Activated CD4-positive, alpha-beta T cell treated with anti-CD3 and anti-CD28 coated beads for 4 hours (primary cell): ENCODE measurements at places on chromosomes 2 and 18.

DNA sequence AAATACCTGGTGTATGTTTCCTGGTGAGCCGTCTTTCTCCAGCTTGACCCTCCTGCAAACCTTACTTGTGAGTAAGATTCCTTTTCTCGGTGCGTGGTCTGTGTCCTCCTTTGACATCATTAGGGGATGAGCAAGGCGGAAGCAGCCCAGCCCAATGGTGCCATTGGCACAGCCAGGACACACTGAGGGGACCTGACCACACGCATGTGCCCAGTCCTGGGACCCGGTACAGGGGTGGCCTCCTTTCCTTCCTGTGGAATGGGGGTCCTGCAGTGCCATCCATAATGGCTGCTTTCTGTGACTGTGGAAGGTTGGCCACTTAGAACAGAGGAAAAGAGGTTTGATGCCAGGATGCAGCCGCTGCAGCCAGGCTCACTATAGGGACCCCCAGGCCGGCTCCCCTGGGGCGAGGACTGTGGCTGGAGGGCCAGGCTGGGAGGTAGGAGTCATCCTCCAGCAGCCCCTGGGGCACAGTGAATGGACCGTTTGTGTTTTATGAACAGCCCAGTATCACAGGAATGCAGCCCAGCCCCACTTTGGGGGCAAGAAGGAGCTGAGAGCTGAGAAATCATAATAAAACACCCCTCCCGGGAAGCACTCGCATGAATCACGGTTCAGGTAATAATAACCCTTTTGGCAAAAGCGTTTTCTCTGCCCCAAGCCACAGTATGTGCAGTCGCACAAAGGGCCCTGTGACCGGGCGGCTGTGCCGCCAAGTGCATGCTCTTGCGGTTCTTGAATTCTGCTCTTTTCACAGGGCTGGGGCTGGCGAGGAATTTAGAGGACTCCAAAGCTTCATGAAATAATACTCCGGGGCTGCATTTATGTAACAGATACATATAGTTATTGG is 73.2 kb downstream of the ASB1 start:
- no peak for DNase-seq

- DNase-seq = no peak
Measured at GRCh38 chr2:107338059-107338458, 452.1 kb upstream of the ST6GAL2 start.

DNA sequence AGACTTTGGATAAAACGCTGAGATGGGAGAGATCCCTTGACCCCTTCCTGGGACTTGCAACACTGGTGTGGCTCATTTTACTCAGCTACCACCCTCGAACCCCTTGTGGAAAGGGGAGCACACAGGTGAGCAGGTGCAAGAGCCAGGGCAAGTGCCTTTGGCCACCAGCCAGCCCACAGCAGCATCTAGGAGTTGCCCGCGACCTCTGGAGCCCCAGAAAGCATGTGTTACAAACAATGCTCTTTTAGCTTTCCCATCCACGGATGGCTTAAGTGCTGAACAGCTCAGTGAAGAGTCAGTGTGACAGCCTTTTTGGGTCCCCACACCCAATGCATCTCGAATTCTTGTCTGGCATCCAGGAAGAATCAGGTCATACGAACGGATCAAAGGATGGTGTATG is 197.8 kb downstream of the MEMO1 start:
- no peak for DNase-seq

- no peak for DNase-seq
Measured at GRCh38 chr18:64714086-64714485, 565.2 kb upstream of the LINC00305 start.

DNA sequence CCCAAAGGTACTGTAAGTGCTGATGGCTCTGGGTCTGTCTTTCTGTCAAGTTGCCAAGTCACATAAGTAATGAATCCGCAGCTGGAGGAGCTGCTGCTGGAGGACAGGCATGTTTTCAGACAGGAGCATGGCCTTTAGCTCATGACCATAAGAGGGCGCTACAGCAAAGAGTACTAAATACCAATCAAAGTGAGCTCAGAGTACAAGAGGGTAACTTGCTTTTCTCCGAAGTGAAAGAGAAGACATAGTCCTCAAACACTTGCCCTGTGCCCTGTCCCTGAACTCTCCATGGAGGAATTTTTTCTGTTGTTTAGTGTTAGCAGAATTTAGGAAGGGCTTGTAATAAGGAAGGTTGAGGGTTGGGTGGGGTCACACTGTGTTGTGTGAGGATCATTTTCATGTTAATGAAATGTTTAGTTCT is 58.0 kb upstream of the EML6 start:
- peak; percentile 20 for DNase-seq

- DNase-seq = peak; percentile 63
Measured at GRCh38 chr2:189412330-189412953, 28.8 kb upstream of the WDR75 start.

DNA sequence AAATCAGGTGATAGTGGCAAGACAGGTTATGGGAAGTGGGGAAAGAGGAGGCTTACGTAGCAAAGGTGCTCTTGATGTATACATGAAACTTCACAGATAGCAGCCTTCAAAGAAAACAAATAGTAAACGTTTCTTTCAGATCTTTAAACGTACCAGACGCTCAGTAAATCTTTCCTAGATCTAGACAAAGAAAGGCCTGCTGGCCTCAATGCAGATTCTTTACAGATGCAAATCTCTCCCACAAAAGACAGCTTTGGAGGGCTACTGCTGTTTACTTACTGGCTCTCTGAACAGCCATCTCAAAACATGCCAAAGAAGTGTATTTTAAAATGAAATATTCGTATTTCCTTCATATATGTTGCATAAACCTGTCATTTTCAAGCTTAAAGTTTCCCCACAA is 1279.9 kb upstream of the NRXN1 start:
- no peak for DNase-seq

- no peak for DNase-seq
Measured at GRCh38 chr18:709771-710170, 2.7 kb downstream of the ENOSF1 start.

DNA sequence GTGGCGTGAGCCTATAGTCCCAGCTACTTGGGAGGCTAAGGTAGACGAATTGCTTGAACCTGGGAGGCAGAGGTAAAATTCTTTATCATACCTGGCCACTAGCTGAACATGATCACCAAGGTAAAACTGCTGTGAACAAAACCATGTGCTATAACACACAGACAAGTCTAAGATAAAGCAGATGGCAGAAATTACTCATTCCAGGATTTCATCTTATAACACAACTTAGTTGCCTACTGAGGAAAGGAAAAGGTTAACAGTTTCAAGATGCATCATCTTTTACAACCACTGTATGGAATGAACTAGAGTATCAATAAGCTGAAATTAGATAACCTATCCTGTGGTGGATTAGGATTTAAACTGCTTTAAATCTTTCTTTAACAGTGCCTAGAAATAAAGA is 8.3 kb downstream of the ARL5A start:
- no peak for DNase-seq

DNA sequence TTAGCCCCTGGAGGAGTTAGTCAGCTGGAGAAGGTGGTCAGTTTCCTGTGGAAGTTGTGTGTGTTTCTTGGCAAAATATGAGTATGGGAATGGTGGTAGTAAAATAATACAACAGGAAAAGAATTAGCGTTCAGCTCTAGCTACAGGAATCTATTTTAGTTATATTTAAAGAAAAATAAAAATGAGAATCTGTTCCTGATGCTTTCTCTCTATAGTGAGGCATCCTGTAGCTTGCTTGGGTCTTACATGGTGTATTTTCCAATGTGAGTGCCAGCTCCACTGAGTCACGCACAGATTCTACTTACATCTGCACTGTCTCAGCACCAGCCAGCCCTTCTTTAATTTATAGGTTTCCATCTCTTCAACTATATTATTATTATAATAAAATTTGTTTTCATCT is 132.2 kb downstream of the BIRC6 start:
- no peak for DNase-seq

DNA sequence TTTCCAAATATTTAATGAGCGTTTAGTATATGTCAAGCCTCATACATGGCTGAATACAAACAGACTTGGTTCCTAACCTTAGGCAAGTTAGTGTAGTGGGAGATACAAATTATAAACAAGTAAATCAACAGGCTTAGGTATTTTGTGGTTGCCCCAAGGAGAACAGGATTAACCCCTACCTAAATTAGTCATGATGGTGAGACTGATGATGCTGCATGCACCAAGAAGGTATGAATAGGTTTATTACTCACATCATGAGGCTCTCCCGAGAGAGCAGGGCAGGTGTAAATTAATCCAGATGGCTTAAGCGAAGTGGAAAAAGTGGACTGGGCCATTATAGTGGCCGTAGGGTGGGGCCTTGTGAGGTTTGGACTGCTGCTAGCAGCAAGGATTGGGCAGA is 118.1 kb upstream of the GCFC2 start:
- no peak for DNase-seq

GRCh38 chr2:114185501-114185900 is 256.9 kb upstream of the DPP10 start:
- DNase-seq = no peak

DNA sequence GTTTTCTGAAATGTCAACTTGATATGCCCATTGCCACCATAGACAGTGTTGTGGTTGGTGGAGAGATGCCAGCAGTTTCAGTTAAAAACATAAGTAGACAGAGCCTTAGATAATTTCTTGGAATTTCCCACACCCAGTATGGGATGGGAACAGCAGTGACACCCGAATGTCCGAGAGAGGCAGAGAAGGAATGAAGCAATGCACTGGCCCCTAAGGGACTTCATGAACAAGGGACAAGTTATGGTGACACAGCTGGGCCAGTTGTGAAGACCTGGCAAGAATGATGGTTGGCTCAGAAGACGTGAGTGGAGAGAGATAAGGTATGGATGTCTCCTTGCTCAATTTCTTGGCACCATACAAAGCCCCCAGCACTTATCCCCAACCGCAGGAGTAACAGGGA is 165.2 kb upstream of the APCDD1 start:
- DNase-seq = no peak

DNA sequence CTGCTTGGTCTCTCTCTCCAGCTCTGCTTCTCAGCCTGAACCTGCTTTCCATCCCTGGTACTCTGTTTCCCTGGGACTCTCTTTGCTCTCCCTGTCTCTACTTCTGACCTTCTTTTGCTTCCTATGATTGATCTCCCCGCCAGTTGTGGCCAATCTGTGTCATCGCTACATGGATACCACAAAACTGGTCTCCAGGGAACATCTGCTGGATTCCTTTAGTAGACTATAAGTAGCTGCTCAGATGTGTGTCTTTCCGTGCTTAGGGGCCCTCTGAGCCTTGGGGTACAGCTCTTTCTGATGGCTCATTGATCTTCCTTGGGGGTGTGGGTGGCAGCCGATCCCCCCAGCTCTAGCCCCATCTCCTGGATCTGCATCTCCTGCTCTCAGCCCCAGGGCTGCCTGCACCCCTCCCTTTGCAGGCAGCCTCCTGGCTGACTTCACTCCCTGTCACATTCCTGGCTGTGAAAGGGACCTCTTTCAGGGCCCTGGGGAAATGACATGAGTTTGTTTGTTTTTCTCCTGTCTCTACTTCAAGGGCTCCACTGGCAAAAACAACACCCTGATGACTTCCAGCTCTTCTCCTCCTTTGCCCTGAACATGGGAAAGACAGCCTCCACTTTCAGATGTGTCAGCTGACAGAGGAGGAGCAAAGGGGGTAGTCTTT is 333.7 kb downstream of the CYP26B1 start:
- DNase-seq = no peak

GRCh38 chr2:215552144-215552580 is 116.3 kb upstream of the FN1 start:
- DNase-seq = no peak

- no peak for DNase-seq
Measured at GRCh38 chr2:152348388-152348787, 13.4 kb downstream of the FMNL2 start.

DNA sequence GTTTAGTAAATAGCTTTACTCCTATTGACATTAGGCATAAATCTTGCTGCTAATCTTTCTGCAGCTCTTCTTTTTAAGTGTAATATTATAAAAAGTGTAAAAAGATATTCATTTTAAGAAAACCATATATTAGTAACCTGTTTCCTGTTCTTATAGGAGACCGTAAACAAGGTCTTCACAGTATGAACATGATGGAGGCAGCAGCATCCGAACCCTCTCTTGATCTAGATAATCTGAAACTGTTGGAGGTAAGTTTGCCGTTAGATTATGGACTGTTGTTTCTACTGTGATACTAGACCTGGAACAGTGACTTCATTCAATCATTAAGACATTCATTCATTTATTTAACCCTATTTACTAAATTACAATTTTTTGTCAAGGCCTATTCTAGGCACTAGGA is 120.0 kb upstream of the FAM117B start:
- DNase-seq = no peak

GRCh38 chr18:505483-506122 is 5.1 kb upstream of the COLEC12 start:
- no peak for DNase-seq

DNA sequence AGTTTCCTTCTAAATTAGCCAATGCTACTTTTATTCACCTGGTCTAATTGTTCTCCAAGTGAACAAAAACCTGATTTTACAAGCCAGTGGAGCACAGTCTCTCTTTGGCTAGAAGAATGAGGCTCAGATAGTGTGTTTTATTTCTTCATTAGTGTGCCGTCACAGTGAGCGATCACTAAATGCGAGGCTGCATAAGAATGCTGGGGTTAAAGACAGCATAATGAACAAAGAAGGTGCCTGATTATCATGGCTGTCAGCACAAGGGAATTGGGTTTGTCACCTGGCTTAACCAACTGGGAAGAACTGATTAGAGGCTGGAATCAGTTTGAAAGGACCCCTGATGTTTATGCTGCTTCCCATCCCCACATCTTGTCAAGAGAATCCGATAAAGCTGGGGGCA is 76.4 kb downstream of the EPHA4 start:
- no peak for DNase-seq

DNA sequence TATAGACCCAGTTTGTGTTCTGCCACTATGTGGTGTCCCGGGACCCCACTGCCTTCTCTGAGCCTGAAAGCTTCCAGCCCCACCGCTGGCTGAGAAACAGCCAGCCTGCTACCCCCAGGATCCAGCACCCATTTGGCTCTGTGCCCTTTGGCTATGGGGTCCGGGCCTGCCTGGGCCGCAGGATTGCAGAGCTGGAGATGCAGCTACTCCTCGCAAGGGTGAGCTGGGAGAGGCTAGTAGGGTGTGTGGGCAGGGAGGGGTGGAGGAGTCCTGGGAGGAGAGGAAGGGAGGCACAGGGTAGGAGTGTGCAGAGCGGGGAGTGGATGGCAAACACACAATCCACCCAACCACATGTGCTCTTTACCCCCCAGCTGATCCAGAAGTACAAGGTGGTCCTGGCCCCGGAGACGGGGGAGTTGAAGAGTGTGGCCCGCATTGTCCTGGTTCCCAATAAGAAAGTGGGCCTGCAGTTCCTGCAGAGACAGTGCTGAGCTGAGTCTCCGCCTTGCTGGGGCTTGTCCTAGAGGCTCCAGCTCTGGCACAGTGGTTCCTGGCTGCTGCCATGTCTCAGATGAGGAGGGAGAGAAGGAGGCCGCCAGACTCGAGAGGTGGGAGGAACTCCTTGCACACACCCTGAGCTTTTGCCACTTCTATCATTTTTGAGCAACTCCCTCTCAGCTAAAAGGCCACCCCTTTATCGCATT is 16.9 kb downstream of the PRKAG3 start:
- DNase-seq = no peak

GRCh38 chr2:24792542-24792873 is 683 bp downstream of the PTRHD1 start:
- no peak for DNase-seq

GRCh38 chr2:102369866-102370265 is 14.3 kb downstream of the IL18R1 start:
- DNase-seq = no peak
